T-cell (primary cell): ENCODE measurements at places on chromosomes 7 and 10. TPM values are rescaled to one million over a fixed set of nuclear protein-coding genes. Genes with fewer than 3 reads are reported as not detected.

The MICU1 gene
- 19.7 TPM for total RNA-seq

The CCDC71L gene
- 19.8 TPM for total RNA-seq

The PKD2L1 gene
- total RNA-seq = not detected

The DENND2A gene
- total RNA-seq = not detected

The VPS26A gene
- 24.6 TPM for total RNA-seq

The MACC1 gene
- 0.26 TPM for total RNA-seq

The IDI1 gene
- total RNA-seq = 166 TPM

The GPR85 gene
- total RNA-seq = not detected

The HDAC9 gene
- total RNA-seq = 2.8 TPM

The TYSND1 gene
- 18.3 TPM for total RNA-seq

The SLC13A1 gene
- not detected for total RNA-seq

The LOXL4 gene
- total RNA-seq = not detected

The NEURL1 gene
- 1.7 TPM for total RNA-seq

The SPDYE2 gene
- total RNA-seq = 0.35 TPM

The CYP26C1 gene
- total RNA-seq = 0.20 TPM

The NPVF gene
- not detected for total RNA-seq

The AZGP1 gene
- total RNA-seq = not detected

The ATP6V0A4 gene
- not detected for total RNA-seq

The PGAM2 gene
- total RNA-seq = 1.1 TPM

The AS3MT gene
- total RNA-seq = 0.26 TPM

The TAS2R5 gene
- total RNA-seq = 3.5 TPM

The CHAT gene
- not detected for total RNA-seq

The PON3 gene
- total RNA-seq = 0.28 TPM

The ABLIM1 gene
- total RNA-seq = 264 TPM

The CYP3A7 gene
- not detected for total RNA-seq

The DLX5 gene
- total RNA-seq = not detected

The SKIDA1 gene
- 0.57 TPM for total RNA-seq

The FAM25C gene
- total RNA-seq = not detected

The MUC12 gene
- total RNA-seq = 0.33 TPM

The MSMB gene
- not detected for total RNA-seq

The TAS2R4 gene
- total RNA-seq = 2.1 TPM

The NPSR1 gene
- not detected for total RNA-seq

The NPFFR1 gene
- not detected for total RNA-seq

The SEC24C gene
- total RNA-seq = 92.8 TPM

The CDC123 gene
- 47.4 TPM for total RNA-seq

The MAGI2 gene
- total RNA-seq = 0.77 TPM

The MYL10 gene
- not detected for total RNA-seq

The FASTK gene
- total RNA-seq = 151 TPM

The KLHL7 gene
- total RNA-seq = 20.1 TPM

The TSPAN33 gene
- 6.0 TPM for total RNA-seq

The ADRB1 gene
- total RNA-seq = 0.90 TPM

The ADRA2A gene
- total RNA-seq = 0.10 TPM
